ENCODE measurements at places on chromosomes 3 and 15. TPM values are rescaled to one million over a fixed set of nuclear protein-coding genes. Genes with fewer than 3 reads are reported as not detected.

The MAP1A gene
- 6.4 TPM for polyA plus RNA-seq

The CNTN4 gene
- 9.6 TPM for polyA plus RNA-seq

DNA sequence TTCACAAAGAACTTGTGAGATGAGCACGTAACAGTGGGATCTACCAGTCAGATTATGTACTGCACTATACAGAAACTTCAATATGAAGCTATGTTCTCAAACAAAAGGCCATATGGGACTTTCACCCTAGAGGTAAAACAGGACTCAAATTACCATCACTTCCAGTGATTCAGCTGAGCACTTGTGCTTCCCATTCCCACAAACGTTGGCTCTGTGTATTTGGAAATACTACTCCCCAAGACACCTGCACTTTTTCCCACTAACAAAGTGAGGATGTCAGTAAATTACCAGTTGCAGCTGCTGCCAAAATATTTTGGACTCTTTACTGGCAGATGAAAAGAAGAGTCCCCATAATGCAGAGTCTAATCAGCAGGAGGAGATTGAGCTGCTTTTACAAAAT is 1570.1 kb downstream of the SI start:
- DNase-seq, result no peak

GRCh38 chr3:129014148-129014547 is 13.0 kb downstream of the EFCC1 start:
- DNase-seq, result no peak

The NRROS gene
- 7.7 TPM for polyA plus RNA-seq

DNA sequence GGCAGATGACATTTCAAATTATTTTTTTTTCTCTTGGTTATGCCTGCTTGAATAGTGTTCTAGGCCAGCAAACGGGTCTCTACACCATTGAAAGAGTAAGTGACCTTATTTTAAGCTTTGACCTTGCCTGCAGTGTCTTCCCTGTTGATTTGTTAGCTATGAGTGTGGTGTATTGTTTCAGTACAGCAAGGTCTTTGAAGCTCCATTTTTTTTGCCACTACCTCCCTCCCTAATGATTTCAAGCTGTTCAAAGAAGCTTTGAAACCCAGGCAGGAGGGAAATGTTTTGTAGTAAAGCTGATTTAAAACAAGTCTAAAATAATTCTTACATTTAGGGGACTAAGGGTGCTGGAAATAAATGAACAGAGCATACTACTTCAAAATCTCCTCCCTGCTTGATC is 1249.8 kb downstream of the ROBO1 start:
- peak; percentile 10 for DNase-seq

All from left lung (tissue), 14 donors.